ENCODE measurements at places on chromosomes 1 and 21. TPM values are rescaled to one million over a fixed set of nuclear protein-coding genes. Genes with fewer than 3 reads are reported as not detected.

CIART gene
- total RNA-seq = 3.9 TPM

GRCh38 chr1:33971913-33972312 is 108.0 kb downstream of the HMGB4 start:
- no peaks in the 10 kb centered on the region for H3K36me3 ChIP-seq
- H3K27ac ChIP-seq = no peak overlapping the region
- no peak overlapping the region for H3K4me3 ChIP-seq
- no peak for DNase-seq

DNA sequence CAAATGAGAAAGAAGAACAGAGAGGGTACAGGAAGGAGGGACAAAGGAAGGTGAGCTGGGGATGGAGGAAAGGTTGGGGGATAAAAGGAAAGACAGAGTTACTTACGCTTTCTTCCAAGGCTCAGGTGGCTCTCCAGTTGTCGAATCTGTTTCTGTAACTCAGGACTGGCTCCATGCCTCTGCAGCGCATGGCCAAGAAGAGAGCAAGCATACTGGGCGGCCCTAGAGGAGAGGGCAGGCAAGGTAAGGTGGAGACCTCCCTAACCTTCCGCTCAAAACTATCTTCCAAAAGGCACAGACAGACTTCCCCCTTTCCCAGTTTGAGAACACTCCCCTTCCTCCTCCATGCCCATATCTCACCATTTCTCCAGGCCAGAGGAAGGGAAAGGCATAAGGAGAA is 922 bp downstream of the PEX11B start:
- H3K27ac ChIP-seq = peak overlapping the region; percentile 91
- no peak for DNase-seq
- H3K4me1 ChIP-seq = peaks cover 14% of the 10 kb centered on the region

- H3K36me3 ChIP-seq = no peaks in the 10 kb centered on the region
- H3K27me3 ChIP-seq = no peaks in the 10 kb centered on the region
- no peaks in the 10 kb centered on the region for H3K4me1 ChIP-seq
These were observed 618.0 kb downstream of the NPHP4 start for GRCh38 chr1:5374192-5374591.

- H3K4me3 ChIP-seq = no peak overlapping the region
- no peak for DNase-seq
- no peak overlapping the region for H3K27ac ChIP-seq
- H3K36me3 ChIP-seq = no peaks in the 10 kb centered on the region
These were observed 16.8 kb downstream of the RIPK4 start for GRCh38 chr21:41750051-41750450.

HLX gene
- total RNA-seq = 15.4 TPM

DNA sequence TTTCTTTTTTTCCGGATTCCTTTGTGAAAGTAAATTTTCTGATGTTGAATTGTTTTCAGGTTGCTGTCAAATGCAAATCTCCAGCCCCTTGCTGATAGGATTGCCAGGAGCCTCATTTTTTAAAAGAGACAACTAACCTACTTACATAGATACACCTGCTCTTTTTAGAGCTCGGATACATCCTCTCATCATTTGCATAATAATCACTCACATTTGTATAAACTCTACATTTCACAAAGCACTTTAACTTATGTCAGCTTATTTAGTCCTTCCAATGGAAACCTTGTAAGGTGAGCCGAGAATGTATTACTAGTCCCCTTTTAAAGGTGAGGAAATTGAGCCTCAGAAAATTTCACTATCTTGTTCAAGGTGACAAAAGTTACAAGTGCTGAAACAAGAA is 84.8 kb downstream of the KCTD3 start:
- no peak for DNase-seq
- H3K27ac ChIP-seq = no peak overlapping the region
- H3K4me1 ChIP-seq = no peaks in the 10 kb centered on the region
- no peaks in the 10 kb centered on the region for H3K36me3 ChIP-seq
- no peak overlapping the region for H3K4me3 ChIP-seq

DNA sequence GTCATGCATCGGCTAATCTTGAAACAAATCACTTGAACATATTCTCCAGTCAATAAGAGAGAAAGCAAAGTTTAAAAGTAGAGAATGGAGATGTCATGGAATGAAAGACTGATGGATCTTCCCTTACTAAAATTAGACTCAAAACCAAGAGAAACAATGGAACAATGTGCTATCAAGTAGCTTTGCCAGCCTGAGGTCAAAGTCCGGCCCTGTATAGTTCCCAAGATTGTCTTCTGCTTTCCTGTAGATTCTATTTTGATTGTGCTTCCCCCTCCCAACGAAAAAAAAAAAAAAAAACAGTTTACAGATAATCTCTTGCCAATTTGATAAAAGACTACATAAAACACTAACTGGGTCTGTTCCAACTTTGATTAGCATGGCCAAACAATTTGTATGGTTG is 40.8 kb upstream of the KIRREL1 start:
- no peak overlapping the region for H3K27ac ChIP-seq
- H3K27me3 ChIP-seq = peaks cover 8% of the 10 kb centered on the region
- no peak for DNase-seq
- no peaks in the 10 kb centered on the region for H3K36me3 ChIP-seq
- no peak overlapping the region for H3K4me3 ChIP-seq
- H3K4me1 ChIP-seq = no peaks in the 10 kb centered on the region

DNA sequence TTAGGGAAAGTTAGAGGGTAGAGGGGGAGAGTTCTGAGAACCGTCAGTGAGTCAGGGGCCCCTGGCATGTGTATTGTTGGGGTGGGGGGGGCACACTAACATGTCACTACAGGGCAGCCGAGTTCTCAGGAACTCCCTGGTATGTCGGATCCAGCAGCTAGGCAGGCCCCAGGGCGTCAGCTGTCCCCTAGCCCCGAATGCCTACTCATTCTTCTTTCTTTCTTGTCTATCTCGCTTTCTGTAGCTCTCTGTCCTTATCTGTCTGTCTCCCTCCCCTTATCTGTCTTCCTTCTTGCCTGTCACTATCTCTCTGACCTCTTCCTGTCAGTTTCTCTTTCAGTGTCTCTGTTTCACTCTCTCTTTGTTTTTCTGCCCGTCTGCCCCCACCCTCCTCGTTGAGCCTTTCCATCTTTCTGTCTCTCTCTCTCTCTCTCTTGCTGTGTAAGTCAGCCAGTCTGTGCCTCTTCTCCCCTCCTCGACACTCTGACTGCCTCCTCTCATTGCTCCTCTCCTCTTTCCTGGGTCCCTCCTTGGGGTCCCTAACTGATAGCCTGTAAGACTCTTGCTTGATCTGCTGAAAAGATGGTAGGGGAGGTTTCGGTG is 2.4 kb downstream of the NTRK1 start:
- no peak for DNase-seq
- H3K27me3 ChIP-seq = peaks cover 93% of the 10 kb centered on the region
- no peak overlapping the region for H3K27ac ChIP-seq
- H3K4me1 ChIP-seq = peaks cover 15% of the 10 kb centered on the region
- H3K4me3 ChIP-seq = no peak overlapping the region

ASCL5 gene
- 1.0 TPM for total RNA-seq

DNA sequence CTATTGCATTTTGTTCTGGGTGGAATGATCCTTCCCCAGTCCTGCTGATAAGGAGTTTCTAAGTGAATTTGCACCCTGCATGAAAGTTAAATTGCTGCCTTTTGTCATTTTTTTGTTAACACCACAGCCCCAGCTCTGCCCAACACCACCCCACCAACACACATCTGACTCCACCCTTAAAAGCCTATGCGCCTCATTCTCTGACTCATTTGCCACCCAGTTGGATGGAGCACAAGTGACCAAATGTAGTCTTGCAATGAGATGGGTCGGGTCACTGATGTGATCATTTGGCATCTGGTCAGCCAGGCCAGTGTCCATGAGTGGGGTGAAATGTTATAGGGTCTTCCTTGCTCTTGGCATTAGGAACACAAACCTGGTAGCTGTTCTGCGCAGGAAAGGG is 256.8 kb downstream of the KAZN start:
- DNase-seq = no peak
- H3K4me1 ChIP-seq = no peaks in the 10 kb centered on the region
- no peak overlapping the region for H3K27ac ChIP-seq
- H3K36me3 ChIP-seq = no peaks in the 10 kb centered on the region
- H3K27me3 ChIP-seq = no peaks in the 10 kb centered on the region
- H3K4me3 ChIP-seq = no peak overlapping the region

GRCh38 chr1:115373305-115373704 is 35.3 kb upstream of the NGF start:
- no peak overlapping the region for H3K4me3 ChIP-seq
- no peaks in the 10 kb centered on the region for H3K36me3 ChIP-seq
- H3K27ac ChIP-seq = no peak overlapping the region
- DNase-seq = no peak

DNA sequence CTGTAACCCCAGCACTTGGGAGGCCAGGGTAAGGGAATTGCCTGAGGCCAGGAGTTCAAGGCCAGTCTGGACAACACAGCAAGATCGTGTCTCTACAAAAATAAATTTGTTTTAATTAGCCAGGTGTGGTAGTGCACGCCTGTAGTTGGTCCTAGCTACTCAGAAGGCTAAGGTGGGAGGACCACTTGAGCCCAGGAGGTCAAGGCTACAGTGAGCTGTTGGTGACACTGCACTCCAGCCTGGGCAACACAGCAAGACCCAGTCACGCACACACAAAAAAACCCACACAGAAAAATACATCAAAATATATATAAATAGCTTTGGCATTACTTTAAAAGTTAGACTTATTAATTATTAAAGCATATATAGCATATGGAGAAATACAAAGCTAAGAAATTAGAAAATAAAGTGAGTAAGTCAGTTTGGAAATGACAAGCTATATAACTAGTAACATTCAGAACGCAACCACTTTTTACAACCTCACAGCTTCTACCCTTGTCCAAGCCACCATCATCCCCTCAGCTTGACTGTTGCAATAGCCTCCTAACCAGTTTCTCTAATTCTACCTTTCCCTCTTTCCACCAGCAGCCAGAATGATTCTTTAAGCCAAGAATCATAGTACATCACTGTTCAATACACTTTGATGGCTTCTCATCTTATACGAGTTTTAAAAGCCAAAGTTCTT is 14.5 kb downstream of the PIK3R3 start:
- H3K36me3 ChIP-seq = no peaks in the 10 kb centered on the region
- no peak overlapping the region for H3K4me3 ChIP-seq
- DNase-seq = no peak
- H3K27me3 ChIP-seq = no peaks in the 10 kb centered on the region
- H3K27ac ChIP-seq = no peak overlapping the region
- H3K4me1 ChIP-seq = no peaks in the 10 kb centered on the region

- no peak for DNase-seq
- H3K4me3 ChIP-seq = no peak overlapping the region
- no peaks in the 10 kb centered on the region for H3K27me3 ChIP-seq
- H3K36me3 ChIP-seq = peaks cover 68% of the 10 kb centered on the region
- H3K4me1 ChIP-seq = peaks cover 10% of the 10 kb centered on the region
- no peak overlapping the region for H3K27ac ChIP-seq
These were observed 35.0 kb upstream of the IL19 start for GRCh38 chr1:206735553-206736031.

GRCh38 chr1:236064674-236065508 is at the start of gene NID1:
Gene NID1, minus strand, starts transcription at chr1:236065090. Its CDS starts 11 bp downstream, at chr1:236065079.
- peaks cover 35% of the 10 kb centered on the region for H3K4me1 ChIP-seq
- peaks cover 12% of the 10 kb centered on the region for H3K27me3 ChIP-seq
- H3K4me3 ChIP-seq = peak within 1 kb of the TSS; percentile 65
- H3K36me3 ChIP-seq = no peaks in the 10 kb centered on the region
- H3K27ac ChIP-seq = peak within 1 kb of the TSS; percentile 82

- peak overlapping the region; percentile 60 for H3K27ac ChIP-seq
- no peaks in the 10 kb centered on the region for H3K36me3 ChIP-seq
These were observed 71.7 kb downstream of the SETD4 start for GRCh38 chr21:35988416-35989137.

DNA sequence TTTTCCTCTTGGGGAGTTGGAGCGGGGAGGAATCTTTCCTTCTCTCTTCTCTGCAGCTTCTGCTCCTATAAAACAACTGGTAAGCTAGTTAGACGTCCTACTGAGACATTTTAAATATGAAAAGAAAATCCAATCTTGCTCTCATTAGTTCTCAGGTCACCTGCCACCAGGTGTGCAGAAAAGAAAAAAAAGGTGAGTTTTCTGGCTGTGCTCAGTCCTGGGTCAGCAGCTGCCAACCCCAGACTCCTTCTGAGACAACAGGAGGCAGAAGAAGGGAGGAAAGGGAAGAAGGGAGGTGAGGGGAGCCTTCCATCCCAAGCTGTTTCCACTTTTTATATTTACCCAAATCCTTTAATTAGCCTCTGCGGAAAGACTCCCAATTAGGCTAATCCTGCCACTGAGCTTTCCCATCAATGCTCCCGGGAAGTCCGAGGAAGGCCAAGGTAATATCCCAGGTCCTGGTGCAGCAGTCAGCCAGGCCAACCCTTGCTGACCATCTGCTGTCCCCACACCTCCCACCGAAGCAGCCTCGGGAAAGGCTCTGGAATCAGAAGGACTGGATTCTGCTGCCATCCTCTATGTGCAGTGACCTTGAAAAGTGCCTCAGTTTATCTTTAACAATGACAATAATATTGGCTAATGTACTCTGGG is 33.4 kb downstream of the GLIS1 start:
- no peak overlapping the region for H3K27ac ChIP-seq
- H3K36me3 ChIP-seq = no peaks in the 10 kb centered on the region
- H3K4me1 ChIP-seq = no peaks in the 10 kb centered on the region

VTCN1 gene
- not detected for total RNA-seq

- no peaks in the 10 kb centered on the region for H3K4me1 ChIP-seq
- no peak overlapping the region for H3K4me3 ChIP-seq
- H3K36me3 ChIP-seq = no peaks in the 10 kb centered on the region
- no peak for DNase-seq
These were observed 3.7 kb upstream of the KLF18 start for GRCh38 chr1:44144962-44145756.

GRCh38 chr1:64231654-64232053 is 28.2 kb downstream of the UBE2U start:
- no peaks in the 10 kb centered on the region for H3K4me1 ChIP-seq
- no peak overlapping the region for H3K4me3 ChIP-seq
- no peaks in the 10 kb centered on the region for H3K36me3 ChIP-seq
- no peak for DNase-seq

CFAP74 gene
- 2.6 TPM for total RNA-seq

DUSP10 gene
- total RNA-seq = 14.5 TPM

DNA sequence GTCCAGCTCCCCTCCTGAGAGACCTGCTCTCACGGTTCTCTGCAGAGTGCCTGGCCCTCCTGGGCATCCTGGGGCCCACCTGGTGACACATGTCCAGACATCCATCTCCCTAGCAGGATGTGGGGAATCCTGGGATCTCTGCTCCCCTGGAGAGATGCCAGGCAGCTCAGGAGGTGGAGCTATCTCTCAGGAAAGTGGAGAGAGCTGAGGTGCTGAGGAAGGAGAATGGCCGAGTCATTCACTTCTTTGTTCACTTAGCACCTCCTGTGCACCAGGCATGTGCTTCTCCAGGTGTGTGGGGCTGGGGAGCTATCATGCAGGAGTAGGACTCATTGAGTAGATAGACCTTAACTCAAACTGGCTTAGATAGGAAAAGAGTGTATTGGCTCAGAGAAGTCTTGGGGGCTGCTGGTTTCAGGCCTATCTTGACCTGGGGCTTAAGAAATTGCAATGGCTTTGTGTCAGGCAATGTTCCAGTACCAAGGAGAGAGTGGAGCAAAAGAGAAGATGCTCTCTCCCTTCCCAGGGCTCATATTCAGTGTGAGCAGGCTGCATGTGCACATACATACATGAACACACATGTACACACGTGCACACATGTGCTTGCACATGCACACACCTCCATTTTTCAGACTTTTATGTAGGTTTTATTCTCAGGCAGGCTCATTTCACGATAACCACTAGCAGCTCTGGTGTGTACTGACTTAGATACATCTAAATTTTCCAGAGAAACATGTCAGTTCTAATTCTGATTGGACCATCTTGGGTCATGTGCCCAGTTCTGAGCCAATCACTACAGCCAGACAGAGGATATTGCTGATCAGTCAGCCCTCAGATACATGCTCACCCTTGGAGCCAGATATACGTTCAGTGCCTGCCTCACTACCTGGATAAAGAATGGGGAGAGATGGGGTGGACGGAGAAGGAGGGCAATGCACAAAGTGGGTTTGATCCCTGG is 437.6 kb downstream of the PTPRU start:
- no peaks in the 10 kb centered on the region for H3K27me3 ChIP-seq
- no peak overlapping the region for H3K27ac ChIP-seq
- no peaks in the 10 kb centered on the region for H3K4me1 ChIP-seq
